ENCODE measurements at places on chromosomes 7 and 10.

- DNase-seq, result no peak
These were observed 75.4 kb downstream of the HDAC9 start for GRCh38 chr7:18570890-18571478.

GRCh38 chr10:45558425-45558824 lies 114.1 kb downstream of the ZFAND4 start:
- no peak for DNase-seq

DNA sequence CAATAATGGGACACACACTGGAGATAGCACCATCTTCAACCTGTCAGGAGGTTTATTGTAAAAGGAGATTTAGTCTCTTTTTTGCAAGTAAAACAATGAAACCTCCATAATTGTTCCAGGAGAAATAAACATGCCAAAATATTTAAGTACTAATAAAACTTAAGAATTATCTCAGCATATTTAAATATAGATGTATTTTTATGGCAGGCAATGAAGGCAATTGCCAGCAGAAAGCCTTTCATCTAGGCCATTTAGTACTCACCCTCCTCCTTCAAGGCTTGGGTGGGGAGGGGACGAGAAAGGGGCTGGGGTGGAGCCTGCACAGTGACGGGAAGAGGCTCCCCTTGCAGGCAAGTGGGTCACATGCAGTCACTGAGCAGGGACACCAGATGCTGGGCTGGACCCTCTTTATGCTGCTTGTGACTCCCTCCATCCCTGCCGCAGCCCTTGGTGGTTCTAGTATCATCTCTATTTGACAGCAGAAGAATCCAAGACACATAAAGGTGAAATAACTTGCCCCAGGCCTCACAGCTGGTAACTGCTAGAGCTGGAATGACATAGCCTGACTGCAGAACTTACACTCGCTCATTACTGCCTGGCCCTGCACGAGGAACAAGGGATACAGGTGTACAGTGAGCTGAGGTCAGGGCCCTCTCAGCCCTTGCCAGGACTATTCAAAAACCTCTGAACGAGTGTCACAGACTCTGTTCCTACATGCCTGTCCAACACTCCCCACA lies 449.5 kb upstream of the ZMIZ1 start:
- DNase-seq, result no peak

DNA sequence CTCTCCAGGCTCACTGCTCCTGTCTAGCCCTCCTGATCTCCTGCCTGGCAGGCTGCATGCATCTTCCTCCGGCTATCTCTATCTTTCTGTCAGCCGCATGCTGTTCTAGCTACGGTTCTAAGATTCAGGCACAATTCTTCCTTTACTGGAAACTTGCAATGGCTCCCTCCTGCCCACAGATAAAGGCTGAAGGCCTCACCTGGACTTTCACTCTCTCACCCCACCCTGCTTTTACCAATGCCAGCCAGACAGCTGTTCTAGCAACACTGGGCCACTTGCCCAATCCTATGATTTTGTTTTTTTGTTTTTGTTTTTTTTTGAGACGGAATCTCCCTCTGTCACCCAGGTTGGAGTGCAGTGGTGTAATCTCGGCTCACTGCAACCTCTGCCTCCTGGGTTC lies 38.3 kb downstream of the BEND7 start:
- DNase-seq, result no peak

GRCh38 chr7:12089951-12090756 lies 120.9 kb upstream of the TMEM106B start:
- DNase-seq, result no peak

DNA sequence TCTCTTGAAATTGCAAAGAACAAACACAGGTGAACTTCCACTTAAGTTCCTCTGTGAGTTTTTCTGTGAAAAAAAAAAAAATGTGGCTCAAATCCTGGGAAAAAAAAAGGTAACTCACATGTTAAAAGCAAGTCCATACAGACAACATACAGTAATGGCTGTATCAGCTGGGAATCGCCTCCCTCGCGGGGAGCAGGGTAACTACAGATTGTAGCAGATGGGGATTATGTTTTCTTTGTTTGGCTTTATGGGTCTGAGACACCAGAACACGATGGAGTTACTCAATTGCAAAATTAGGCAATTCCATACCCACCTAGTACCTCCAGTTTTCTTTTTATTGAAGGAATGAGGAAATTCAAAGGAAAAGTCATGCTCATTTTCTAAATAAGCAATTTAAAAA lies 42.3 kb downstream of the FEZF1 start:
- no peak for DNase-seq

- no peak for DNase-seq
These were observed 164.2 kb downstream of the DGKI start for GRCh38 chr7:137682596-137682995.

- DNase-seq, result no peak
These were observed 73.2 kb upstream of the KLF6 start for GRCh38 chr10:3858051-3858845.

DNA sequence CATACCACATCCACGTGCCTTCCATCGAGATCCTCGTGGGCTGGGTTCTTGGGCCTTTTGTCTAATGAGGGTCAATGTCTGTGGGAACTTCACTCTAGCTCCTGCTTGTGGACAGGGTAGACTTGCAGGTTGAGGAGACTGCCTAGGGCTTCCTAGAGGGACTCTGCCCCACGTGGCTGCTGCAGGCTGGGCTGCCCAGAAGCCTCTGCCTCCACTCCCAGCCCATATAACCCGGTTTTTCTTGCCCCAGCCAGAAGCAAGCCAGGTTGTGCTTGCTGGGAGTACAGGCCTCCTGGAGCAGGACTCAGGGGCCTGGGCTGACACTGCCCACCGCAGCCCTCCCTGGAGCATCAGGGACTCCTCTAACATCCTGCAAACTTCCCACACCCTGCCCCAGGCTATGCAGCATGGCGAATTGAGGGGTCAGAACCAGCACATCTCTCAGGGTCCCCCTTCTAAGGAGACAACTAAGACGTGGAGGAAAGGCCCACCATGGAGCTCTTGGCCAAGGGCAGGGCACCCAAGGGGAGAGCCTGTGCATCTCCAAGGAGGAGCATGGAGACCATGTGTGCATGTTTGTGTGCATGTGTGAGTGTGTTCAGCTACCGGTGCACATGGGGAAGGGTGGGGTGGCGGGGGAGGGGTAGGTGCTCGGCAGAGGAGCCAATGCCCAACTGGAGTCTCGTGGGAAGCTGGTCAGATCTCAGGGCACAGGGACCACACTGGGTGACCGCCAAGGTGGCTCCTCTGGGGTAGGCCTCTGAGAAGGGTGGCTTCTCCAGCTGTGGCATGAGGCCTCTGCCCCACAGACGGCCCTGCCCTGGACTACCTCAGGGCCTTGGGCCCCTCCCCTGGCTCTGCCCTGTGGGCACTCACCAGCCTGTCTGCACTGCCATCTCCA lies 62.6 kb downstream of the RASGEF1A start:
- no peak for DNase-seq

GRCh38 chr10:113945687-113946085 lies 91.2 kb downstream of the NHLRC2 start:
- no peak for DNase-seq

GRCh38 chr10:51892965-51893658 lies 193.7 kb upstream of the CSTF2T start:
- DNase-seq, result no peak

DNA sequence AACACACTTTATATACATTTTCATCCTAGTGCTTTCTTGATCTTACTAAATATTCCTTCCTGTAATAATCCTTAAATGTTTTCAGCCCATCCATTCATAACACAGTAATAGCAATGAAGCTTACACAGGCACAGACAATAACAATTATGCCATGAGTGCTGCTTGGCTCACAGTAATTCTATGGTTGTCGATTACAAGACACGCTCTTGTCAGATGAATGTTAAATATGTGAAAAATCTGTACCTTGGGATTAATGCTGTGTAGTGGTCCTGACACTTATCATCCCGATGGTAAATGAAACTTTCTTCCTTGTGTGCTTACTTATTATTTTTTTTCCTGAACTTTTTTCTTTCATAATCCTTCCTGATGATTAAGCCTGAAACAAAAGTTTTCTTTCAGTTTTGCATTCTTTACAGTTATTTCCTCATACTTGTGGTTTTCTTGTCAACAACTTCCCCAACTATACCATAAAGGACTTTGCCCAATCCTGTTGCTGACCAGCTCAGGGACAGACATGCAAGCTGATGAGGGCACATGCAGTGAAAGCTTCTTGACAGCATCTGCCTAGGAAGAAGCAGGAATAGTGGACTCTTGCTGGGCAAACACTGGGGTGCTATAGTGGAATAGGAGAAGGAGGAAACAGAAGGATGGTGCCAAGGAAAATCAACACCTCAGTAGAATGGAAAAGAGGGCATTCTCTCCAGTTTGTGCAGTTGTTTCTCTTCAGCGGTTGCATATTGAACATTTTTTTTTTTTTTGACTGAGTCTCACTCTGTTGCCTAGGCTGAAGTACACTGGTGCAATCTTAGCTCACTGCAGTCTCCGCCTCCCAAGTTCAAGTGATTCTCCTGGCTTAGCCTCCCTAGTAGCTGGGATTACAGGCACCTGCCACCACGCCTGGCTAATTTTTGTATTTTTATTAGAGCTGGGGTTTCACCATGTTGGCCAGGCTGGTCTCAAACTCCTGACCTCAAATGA lies 6.7 kb upstream of the MGAM2 start:
- DNase-seq, result no peak

DNA sequence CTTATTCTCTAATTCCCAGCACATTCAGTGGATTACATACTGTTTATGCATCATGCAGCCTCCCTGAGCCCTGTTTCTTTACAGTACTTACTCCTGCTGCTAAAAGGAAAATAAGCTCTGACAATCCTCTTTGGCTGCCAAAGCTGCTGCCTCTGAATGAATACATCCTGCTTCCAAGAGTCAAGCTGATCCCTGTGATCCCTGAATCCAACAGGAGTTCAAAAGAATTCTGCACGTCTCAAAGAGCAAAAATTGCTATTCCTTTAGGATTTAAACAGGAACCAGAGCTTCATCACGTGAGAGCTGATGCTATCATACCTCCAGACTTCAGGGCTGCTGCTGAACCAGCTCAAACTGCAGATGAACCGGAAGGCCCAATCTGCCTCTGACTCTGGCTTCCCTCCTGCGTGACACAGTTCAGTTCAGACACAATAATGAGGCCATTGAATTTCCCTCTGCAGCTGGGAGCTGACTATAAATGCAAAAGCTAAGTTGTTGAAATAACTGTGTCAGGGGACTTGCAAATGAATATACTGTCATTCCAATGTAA lies 851.0 kb upstream of the PHF14 start:
- no peak for DNase-seq

- no peak for DNase-seq
These were observed 14.2 kb downstream of the EBF3 start for GRCh38 chr10:129949891-129950291.

Measured in CD4-positive, alpha-beta T cell treated with Interleukin-6 at 100 ng/mL for 8 hours (primary cell).